ENCODE measurements at places on chromosomes 11 and 22.

DNA sequence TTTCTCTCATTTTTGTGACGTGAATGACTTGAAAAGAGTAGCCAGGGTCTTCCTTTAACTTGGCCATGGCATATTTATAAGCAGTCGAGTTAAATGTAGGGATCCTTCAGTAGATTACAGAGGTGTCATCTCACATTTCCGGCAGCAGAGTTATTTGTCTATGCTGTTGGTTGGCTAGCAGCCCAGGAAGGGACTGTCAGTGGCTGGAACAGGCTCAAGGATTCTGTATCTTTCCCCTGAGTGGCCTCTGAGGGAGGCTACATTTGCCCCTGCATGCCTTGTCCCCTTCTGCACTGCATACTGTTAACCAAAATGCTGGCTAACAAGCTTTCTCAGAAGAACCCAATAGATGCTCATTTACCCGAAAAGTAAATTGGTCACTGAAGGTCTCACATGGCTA lies 187.6 kb downstream of the PGR start:
- no peak for DNase-seq

DNA sequence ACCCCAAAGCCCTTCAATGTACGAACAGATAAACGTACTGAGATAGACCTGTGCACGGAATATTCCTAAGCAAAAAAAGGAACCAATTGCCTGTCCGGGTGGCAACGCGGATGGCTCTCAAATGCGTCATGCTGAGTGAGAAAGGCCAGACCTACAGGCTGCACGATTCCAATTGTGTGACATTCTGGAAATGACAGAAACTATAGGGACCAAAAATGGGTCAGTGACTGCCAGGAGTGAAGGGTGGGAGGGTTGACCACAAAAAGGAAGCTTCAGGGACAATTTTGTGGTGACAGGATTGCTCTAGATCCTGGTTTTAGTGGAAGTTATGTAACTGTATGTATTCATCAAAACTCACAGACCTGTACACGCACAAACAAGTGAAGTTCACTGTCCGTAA lies 24.0 kb upstream of the SYT8 start:
- no peak for DNase-seq

- DNase-seq, result no peak
Measured at GRCh38 chr22:35615156-35615555, 2.0 kb downstream of the MB start.

- DNase-seq, result peak; percentile 30
Measured at GRCh38 chr22:44202261-44202789, 21.6 kb downstream of the PARVG start.

GRCh38 chr11:127627629-127628457 lies 627.3 kb upstream of the KIRREL3 start:
- DNase-seq, result no peak

- no peak for DNase-seq
Measured at GRCh38 chr11:1123970-1124369, 33.8 kb upstream of the MUC5AC start.

GRCh38 chr11:4455419-4455818 lies 6.3 kb downstream of the OR52K2 start:
- no peak for DNase-seq

DNA sequence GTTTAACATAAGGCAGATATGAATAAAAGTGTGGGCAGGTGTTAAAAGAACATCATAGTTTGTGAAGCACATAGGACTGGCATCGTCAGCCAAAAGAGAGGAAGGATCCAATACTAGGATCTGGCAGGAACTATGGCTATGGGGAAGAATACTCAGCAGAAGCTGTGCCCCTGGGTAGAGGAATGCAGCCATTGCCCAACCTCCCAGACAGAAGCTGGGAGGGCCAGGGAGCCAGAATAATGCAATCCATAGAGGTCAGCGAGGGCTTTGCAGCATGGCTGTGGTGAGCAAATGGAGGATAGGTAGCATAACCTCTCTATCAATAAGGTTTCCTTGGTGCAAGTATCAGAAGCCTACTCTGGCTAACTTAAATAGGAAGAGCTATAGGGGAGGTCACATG lies 11.7 kb upstream of the CSTF3 start:
- DNase-seq, result no peak

DNA sequence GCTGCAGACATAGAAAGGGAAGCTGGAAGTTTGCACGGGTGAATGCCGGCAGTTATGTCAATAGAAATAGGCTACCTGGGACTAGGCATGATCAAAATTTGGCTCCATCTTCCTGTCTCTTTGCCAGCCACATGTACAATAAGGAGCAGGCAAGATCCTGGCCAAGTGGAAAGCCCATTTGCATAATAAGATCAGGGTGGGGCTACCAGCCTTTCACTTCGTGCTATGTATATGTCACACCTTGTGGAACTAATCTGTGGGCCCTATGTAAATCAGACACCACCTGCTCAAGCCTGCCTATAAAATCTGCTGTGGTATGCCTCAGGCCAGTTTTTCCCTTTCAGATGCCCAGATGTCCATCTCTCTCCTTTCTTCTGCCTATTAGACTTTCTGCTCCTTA lies 79.3 kb upstream of the DRD2 start:
- DNase-seq, result no peak

- DNase-seq, result no peak
Measured at GRCh38 chr11:7632211-7632610, 41.1 kb downstream of the CYB5R2 start.

DNA sequence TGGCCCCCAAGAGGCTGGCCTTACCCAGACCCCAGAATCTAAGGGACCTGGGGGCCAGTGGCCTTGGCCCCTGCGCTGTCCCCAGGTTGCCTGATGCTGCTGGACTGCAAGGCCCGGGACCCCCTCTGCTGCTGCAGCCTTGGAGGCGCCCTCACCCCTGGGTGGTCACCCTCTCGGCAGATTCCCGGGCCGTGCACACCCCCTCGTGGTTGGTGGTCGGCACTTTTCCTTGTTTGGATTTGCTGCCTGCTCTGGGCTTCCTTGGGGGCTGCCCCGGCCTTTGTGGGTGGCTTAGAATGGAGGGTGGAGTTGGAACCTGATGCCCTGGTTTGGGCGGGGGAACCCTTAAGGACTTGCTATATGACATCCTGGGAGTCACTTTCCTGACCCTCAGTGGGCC lies 5.3 kb downstream of the RIN1 start:
- no peak for DNase-seq

GRCh38 chr11:92330114-92330513 lies 105.5 kb downstream of the FAT3 start:
- no peak for DNase-seq

DNA sequence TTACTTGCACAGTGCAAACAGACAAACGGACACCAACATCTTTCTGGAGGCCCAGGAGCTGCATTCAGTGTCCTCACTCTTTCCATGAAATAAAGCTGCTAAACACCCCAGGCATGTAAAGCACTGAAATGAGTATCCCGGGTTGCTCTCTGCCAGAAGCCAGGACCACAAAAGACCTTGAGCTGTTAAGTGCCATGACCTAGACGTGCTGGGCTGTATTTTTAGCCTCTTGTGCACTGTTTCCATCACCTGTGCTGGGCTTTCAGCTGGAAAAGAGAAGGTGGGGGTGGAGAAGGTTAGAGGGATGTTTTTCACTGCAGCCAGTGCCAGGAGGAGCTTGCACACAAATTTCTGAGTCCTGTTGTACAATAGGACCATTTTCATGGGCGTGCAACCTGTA lies 3.4 kb upstream of the KREMEN1 start:
- DNase-seq, result no peak

GRCh38 chr11:134346976-134347350 lies 15.2 kb downstream of the GLB1L2 start:
- DNase-seq, result no peak

DNA sequence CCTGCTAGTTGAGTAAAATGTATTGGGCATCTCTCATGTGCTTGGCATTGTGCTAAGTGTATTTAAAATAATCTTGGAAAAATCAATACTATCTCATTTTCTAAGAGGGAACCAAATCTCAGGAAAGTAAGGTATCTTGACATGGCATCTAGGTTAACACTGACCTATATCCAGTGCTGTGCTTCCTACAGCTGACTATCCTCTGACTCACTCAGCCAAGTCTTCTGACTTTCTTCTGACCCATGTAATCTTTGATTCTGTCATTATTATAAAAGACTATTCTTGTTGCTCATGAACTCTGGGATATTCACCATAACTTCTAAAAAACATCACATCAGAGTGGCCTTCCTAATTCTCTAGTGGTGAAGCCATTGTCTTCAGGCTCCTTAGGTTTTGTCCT lies 304.1 kb upstream of the TENM4 start:
- no peak for DNase-seq

GRCh38 chr11:20109731-20110445 lies 50.4 kb downstream of the DBX1 start:
- no peak for DNase-seq

- DNase-seq, result no peak
Measured at GRCh38 chr11:111463276-111463675, 48.9 kb downstream of the BTG4 start.

DNA sequence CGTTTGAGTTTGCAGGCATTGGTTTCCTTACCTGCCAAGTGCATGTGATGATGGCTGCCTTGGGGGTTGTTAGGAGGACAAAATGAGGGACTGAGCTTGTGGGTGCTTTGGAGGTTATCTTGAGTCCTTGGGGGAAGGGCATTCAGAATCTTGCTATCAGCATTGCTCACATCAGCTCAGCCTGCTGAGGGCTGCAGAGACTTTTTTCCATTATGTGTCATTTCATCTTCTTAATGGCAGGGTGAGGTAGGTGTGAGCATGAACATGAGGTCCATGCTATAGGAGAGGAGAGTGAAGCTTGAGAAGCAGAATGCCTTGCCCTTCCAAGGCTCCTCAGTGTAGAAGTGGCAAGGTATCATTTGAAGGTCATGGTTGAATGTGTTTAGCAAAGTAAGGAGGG lies 112.3 kb downstream of the MIAT start:
- no peak for DNase-seq

GRCh38 chr22:34429314-34429713 lies 509.0 kb upstream of the LARGE1 start:
- DNase-seq, result no peak

- peak; percentile 70 for DNase-seq
Measured at GRCh38 chr11:59135648-59136461, 6.8 kb upstream of the FAM111A start.

- no peak for DNase-seq
Measured at GRCh38 chr22:32920734-32921133, 119.2 kb downstream of the TIMP3 start.

GRCh38 chr11:133180201-133180600 lies 352.1 kb downstream of the OPCML start:
- DNase-seq, result no peak

GRCh38 chr11:88105951-88106350 lies 69.3 kb downstream of the RAB38 start:
- no peak for DNase-seq

DNA sequence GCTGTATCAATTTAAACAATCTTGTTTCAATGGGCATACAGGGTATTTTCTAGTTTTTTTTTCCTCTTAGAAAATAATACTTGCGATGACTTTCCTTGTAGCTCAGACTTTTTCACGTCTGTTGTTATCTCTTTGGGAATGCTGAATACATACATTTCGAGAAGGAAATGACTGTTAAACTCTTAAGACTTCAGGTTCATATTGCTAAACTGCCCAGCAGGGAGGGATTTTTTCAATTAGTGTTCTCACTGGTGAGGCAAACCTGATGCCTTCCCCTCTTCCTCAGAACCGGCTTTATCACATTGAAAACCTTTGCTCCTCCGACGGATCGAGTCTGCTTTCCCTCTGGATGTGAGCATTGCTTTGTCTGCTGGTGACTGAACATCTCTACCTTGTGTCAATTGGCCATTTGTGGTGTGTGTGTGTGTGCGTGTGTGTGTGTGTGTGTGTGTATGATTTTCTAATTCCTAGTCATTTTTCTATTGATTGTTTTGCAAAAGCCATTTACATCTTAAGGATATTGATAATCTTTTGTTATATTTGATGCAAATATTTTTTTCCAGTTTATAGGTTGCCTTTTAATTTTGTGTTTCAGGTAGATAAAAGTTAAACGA lies 6.6 kb downstream of the NEAT1 start:
- DNase-seq, result no peak

GRCh38 chr11:125517116-125517770 lies 21.2 kb upstream of the FEZ1 start:
- no peak for DNase-seq

DNA sequence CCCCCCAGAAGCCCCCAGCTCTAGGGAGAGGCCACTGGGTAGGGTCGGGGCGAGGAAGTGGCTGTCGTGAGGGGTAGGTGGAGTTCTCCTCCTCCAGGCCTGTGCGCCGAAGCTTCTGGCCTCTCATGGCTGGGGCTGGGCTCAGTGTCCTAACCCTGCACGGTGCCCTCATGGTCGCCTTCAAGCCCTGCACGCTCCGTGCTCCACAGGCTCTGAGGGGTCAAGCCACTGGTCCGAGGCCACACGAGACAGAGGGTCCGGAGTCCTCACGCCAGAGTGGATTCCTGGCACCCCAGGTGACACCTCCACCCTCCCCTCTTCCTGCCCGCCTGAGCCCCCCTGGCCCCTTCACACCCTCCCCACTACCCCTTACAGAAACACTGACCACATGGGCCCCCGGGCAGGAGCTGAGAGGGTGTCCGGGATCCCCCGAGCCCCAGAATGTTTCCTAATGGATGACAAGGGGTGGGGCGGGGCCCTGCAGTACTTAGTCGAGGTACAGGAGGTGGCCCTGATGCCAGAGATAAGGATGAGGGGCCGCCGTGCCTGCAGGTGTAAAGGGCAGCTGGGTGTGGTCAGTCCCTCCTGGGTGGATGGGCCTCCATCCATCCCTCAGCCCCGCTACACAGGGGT lies 997 bp upstream of the CDHR5 start:
- DNase-seq, result no peak

GRCh38 chr11:64186492-64187165 lies 658 bp downstream of the STIP1 start:
- DNase-seq, result no peak

GRCh38 chr11:117145393-117145761 lies 1.3 kb downstream of the PAFAH1B2 start:
- DNase-seq, result no peak

GRCh38 chr11:84829162-84829561 lies 798.0 kb downstream of the DLG2 start:
- no peak for DNase-seq

GRCh38 chr11:7437696-7438095 lies 47.6 kb upstream of the OLFML1 start:
- no peak for DNase-seq

- no peak for DNase-seq
Measured at GRCh38 chr11:1073261-1073724, 1.4 kb upstream of the MUC2 start.

- no peak for DNase-seq
Measured at GRCh38 chr11:121550247-121551030, 97.7 kb upstream of the SORL1-AS1 start.

GRCh38 chr11:18791207-18791968 lies at the start of gene PTPN5:
PTPN5 (minus strand) TSS chr11:18791798; CDS start chr11:18771958, 19,840 bp downstream.
- DNase-seq, result no peak

- no peak for DNase-seq
Measured at GRCh38 chr11:80565231-80565630, 1124.4 kb upstream of the TENM4 start.
